ENCODE measurements at places on chromosomes 6 and 20. TPM values are rescaled to one million over a fixed set of nuclear protein-coding genes. Genes with fewer than 3 reads are reported as not detected.

IRF4 gene
- 0.58 TPM for total RNA-seq

- DNase-seq: no peak
Measured at GRCh38 chr6:118284736-118285360, 263.2 kb upstream of the PLN start.

DNA sequence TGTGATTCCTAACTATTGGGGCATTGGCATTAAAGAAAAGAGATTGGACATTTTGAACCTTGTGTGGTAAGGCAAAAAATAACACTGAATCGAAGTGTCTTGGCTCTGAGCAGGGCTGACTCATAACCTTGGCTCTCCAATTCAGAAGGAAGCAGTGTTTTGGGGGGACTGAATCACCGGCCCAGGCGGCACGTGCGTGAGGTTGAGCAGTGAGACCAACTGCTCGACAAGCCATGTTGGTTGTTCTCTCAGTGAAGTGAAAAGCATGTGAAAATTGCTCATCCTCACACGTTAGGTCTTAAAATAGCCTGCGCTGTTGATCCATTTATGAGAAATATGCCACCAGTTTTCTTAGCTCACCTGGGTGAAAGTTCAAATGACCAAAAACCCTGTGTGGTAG, 137.8 kb upstream of the SPACA1 start:
- no peak for DNase-seq

TFEB gene
- total RNA-seq: 40.9 TPM

DNA sequence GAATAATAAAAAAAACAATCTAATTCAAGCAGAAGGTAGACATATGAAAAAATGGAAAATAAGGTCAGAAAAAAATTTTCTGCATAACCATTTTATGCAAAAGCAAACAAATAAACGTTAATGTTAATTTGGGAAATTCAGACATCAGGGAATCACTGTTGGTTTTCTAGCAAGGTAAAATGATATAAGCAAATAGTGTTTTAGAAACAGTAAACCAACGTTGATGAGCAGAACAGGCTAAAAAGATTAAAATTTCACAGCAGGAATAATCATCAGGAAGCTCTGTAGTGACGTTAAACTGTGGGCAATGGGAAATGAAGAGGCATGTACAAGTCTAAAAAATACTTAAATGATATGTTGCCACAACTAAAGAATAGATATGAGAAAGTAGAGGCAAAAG, 54.5 kb upstream of the HMGCLL1 start:
- DNase-seq: no peak

GRCh38 chr6:28137505-28137981, 4.1 kb upstream of the ZKSCAN8 start:
- DNase-seq: no peak

- DNase-seq: no peak
Measured at GRCh38 chr20:20549267-20549612, 163.2 kb downstream of the RALGAPA2 start.

- DNase-seq: peak; percentile 29
Measured at GRCh38 chr20:2469991-2470422, 582 bp downstream of the SNRPB start.

DNA sequence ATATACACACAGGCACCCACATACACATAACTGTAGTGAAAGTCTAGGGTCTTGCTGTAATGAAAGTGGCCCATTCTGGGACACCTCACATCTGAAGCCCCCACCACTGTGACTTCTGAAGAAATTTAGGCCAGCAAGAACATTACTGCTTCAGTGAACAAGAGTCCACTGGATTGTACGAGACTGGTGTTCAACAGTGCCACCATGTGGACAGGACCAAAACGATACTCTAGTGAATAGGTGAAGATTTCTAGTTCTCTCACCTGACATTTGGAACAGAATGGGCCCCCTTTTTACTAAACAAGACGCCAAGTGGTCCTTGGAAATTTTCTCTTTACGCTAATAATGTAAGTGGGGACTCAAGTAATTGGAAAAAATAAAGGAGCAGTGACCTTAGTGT, 156.9 kb downstream of the MAFB start:
- no peak for DNase-seq

DNA sequence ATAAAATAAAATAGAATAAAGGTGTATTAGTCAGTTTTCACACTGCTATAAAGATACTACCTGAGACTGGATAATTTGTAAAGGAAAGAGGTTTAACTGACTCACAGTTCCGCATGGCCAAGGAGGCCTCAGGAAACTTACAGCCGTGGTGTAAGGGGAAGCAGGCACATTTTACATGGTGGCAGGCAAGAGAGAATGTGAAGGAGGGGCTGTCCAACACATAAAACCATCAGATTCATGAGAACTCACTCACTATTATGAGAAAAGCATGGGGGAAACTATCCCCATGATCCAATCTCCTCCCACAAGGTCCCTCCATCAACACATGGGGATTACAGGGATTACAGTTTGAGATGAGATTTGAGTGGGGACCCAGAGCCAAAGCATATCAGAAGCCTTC, 41.1 kb upstream of the BCAS1 start:
- DNase-seq: no peak

GRCh38 chr6:56407883-56408410, 160.6 kb upstream of the COL21A1 start:
- no peak for DNase-seq

DNA sequence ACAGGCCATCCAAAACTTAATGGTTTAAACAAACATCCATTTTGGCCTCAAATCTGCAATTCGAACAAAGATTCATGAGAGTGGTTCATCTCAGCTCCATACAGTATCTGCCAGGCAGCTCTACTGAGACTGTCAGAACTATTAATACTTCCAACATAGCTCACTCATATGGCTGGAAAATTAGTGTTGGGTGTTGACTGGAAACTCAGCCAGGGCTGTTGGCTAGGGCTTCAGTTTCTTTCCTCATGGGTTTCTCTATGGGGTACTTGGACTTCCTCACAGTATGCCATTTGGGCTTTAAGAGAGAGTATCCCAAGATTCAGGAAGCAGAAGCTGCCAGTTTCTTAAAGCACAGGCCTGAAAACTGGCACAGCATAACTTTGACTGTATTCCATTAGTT, 240.3 kb downstream of the TPBG start:
- DNase-seq: no peak

DNA sequence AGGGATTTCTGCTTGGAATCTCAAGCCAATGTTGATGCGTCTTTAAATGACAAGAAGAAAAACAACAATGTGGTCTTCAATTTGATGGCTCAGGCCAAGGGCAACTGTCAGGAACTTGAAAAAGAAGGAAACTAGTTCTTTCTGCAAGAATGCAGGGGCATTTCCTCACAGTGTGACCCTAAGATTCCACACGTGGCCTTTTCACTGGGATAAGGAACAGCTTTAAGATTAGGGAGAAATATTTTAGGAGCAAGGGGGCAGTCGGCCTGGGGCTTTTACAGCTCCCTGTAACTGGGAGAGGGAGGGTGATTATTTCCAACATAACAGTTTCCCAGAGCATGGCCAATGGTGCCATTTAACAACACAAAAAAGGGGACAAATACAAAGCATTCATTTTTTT, 39.4 kb upstream of the MRPS10 start:
- DNase-seq: no peak

GRCh38 chr6:104941729-104942091, 15.2 kb upstream of the LIN28B start:
- no peak for DNase-seq

DNA sequence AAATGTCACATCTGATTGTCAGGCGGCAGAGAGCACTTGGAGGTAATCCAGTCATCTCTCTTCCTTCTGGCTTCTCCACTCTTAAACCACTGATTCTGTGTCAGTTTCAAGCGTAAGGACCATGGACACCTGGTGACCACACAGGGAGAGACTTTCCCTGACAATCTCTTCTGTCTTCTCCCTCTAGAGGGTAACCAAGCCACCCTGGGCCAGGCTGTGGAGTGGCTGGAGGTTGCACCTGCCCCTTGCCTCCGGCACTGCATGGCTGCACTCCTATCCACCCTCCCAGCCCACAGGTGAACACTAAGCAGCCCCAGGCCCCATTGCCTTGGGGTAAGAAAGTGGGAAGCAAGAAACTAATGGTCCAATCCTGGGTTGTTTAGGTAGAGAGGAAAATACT, 78.7 kb downstream of the BFSP1 start:
- no peak for DNase-seq

- no peak for DNase-seq
Measured at GRCh38 chr6:39054577-39055142, 6.1 kb downstream of the GLP1R start.

KCNQ5 gene
- total RNA-seq: 25.7 TPM

TNFRSF6B gene
- total RNA-seq: 1.3 TPM

DNA sequence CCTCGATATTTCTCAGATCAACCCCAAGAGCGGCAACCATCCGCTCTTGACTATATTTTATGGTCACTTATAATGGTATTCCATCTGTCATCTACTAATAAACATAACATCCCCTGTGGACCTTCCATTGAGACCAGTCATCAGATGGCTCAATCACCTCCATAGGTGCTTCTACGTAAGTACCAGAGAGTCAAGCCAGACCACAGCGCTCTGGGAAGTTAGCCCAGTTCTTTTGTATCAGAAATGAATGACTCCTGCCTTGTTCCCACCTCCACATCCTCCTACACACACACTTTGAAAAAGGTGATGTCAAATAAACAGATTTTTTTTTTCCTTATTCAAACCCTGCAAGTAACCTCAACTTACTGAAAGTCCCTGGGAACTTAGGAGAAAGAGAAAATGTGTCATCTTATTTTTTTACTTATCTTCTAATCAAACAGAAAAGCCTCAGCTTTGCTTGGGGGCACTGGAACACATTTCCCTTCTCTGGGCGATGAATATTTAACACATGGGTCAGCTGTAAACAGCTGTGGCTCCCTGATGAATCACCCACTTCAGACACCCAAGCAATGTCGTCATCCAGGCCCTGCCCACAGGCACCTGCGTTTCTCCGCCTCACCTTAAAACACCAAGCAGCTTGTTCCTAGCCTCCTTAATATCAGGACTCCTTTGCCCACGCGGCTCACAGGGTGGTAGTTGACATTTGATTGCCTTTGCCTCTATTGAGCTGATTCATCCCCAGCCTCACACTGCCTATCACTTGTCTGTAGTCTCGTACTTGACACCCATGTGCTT, 121.4 kb upstream of the LY86 start:
- DNase-seq: no peak

DNA sequence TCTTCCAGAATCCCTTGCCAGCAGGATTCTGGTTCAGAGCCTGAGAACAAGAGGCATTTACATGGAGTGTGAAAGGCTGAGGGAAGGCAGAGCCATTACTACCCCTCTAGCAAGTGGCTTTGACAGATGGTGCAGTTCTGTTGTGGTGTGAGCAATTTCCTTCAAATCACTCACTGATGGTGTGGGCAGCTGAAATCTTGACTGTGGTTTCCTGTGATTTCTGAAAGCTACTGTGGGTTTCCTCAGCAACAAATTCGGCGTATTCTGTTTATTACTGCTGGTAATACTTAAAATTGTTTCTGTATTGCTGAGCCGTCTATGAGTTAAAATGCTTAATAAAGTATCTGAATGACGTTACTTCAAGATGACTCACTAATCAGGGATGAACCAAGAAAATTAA, 181.5 kb upstream of the TCF21 start:
- DNase-seq: no peak

SRMS gene
- total RNA-seq: not detected

MRAP2 gene
- 0.13 TPM for total RNA-seq

DNA sequence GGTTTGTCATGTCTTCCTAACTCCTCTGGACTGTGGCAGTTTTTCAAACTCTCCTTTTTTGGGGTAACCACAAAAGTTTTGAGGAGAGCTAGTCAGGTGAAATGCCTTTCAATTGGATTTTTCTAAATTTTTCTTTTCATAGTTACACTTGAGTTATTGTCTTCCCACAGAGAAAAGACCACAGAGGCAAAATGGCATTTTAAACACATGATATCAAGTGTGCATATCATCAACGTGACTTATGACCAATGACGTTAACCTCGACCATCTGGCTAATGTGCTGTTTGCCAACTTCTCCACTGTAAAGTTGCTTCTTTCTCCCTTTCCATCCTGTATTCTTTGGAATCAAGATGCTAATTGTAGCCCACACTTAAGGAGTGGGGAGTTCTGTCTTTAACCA, 41.3 kb upstream of the SNAP25 start:
- DNase-seq: no peak

EYA2 gene
- total RNA-seq: 2.0 TPM

SLC17A5 gene
- total RNA-seq: 3.4 TPM

DNA sequence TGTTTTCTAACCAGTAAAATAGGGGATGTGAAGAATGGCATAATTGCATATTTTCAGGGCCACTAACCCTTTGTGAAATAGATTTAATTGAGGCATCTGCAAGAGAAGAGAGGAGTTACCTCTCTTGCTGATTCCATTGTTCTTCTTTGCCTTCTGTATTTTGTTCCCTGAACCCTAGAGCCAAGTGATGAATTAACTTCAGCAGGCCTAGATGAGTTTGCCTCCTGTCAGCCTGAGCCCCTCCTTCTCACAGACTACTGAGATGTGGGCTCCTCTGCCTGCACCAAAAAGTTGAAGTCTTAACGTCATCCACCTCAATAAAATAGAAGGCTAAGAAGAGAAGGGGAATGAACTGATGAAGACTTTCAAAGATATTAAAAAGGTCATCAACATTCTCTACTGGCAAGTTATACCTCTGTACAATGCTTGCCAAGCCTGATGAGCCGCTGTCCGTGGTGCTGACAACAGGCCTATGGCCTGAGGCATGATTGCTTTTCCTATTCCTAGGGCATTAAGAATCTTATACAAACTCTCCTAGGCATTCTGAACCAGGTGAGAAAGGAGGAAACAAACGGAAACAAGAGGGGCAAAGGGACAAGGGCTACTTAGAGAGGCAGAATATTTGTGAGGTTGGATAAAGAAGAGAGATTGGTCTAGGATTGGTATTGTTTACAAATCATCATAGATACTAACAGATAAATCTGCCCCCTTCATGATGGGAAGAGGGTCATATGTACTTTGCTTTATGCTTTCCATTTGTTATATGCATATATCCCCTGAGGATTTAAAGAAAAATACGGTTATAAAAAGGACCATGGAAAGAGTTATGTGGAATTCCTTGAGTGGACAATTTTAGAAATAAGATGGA, 46.8 kb downstream of the CD24 start:
- DNase-seq: no peak

- no peak for DNase-seq
Measured at GRCh38 chr20:56616716-56617115, 12.4 kb upstream of the TFAP2C start.

- no peak for DNase-seq
Measured at GRCh38 chr6:158411998-158412397, 99.7 kb downstream of the TULP4 start.

RHAG gene
- total RNA-seq: not detected

IL17F gene
- not detected for total RNA-seq

- no peak for DNase-seq
Measured at GRCh38 chr20:57372581-57373350, 18.4 kb upstream of the RBM38 start.

- no peak for DNase-seq
Measured at GRCh38 chr20:4985658-4986057, 15.7 kb downstream of the SLC23A2 start.

LHFPL5 gene
- not detected for total RNA-seq

PRL gene
- not detected for total RNA-seq

- DNase-seq: no peak
Measured at GRCh38 chr6:158457616-158458278, 102.1 kb upstream of the TMEM181 start.
